Fibroblast of skin of left biceps (primary cell): ENCODE measurements at places on chromosomes 5 and 9.

GRCh38 chr5:128083811-128084227 lies 253 bp downstream of the SLC12A2 start:
- no peak for DNase-seq

GRCh38 chr5:150615141-150615699 lies 25.2 kb upstream of the SYNPO start:
- no peak for DNase-seq

- DNase-seq, result peak; percentile 50
Observed at GRCh38 chr5:149310947-149311658, 34.2 kb upstream of the GRPEL2 start.

DNA sequence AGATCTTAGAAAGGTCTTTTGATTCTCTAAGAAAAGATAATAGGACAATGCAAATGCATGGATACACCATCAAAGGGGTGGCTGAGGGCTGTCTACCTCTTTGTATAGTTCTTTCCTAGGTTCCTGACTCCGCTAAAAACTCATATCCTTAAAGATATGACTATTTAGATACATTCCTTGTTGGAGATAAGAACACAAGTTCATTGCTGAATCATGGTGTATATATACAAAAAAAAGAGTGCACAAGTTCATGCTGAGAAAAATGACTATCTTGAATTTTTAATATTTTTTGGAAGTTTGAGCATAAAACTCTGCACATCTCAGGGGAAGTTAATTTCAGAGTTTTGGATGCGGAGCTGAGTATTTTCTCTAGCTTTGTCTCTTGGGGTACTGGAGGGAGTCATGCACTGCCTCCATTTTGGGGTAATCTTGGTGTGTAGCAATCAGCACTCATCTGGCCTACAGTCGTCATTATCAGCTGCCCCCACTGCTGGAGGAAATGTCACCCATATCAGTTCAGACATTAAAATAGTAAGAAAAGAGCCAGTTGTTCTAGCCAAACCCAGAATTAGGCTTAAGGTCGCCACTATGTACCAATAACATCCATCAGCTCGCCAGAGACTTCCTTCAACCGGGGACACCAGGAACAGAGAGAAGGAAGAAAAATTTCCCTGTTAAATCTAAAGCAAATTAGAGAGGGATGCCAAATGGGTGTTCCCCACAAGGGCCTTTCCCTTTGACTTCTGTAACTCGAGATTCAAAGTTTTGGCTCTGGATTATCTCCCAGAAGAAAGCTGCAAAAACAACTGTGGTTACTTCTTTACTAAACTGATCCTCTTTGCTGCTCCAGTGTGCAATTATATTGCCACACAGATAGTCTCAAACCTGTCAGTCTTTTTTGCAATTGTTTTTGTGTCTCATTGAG lies 49.0 kb downstream of the PTTG1 start:
- DNase-seq, result no peak

DNA sequence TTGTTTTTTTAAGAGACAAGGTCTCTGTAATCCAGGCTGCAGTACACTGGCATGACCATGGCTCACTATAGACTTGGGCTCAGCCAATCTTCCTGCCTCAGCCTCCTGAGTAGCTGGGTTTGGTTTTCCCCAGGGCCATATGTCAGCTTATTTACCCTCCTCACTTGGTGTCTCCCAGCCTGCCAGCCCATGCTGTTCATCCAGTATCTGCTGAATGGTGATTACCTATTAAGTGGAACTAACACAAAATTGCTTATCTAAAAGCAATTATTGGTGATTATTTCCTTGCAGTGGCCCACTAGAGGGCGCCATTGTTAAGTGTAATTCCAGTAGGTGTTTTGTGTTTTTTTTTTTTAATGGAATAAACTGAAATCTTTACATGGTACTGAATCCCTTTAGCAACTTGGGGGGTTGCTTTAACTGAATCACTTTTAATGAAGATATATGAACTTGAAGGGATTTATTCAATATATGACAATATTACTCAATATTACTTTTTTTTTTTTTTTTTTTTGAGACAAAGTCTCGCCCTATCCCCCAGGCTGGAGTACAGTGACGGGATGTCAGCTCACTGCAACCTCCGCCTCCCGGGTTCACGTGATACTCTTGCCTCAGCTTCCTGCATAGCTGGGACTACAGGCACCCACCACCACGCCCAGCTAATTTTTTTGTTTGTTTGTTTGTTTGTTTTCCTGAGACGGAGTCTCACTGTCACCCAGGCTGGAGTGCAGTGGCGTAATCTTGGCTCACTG lies 13.8 kb downstream of the EXOSC2 start:
- DNase-seq, result no peak

DNA sequence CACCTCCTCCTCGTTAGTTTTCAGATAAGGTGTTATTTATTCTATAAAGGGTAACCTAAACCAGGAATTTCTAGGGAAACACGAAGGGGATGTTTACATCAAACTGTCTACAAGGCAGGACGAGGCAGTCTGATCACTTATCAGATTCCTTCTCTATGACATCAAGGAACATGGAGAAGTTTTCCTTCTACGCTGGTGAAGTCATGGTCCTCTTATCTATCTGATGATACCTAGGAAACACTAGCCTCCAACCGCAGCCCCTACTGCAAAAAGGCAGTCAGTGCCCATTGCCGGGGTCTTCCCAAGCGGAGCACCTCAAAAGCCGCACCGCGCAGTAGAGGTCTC lies 1.5 kb downstream of the MPDZ start:
- DNase-seq, result no peak

DNA sequence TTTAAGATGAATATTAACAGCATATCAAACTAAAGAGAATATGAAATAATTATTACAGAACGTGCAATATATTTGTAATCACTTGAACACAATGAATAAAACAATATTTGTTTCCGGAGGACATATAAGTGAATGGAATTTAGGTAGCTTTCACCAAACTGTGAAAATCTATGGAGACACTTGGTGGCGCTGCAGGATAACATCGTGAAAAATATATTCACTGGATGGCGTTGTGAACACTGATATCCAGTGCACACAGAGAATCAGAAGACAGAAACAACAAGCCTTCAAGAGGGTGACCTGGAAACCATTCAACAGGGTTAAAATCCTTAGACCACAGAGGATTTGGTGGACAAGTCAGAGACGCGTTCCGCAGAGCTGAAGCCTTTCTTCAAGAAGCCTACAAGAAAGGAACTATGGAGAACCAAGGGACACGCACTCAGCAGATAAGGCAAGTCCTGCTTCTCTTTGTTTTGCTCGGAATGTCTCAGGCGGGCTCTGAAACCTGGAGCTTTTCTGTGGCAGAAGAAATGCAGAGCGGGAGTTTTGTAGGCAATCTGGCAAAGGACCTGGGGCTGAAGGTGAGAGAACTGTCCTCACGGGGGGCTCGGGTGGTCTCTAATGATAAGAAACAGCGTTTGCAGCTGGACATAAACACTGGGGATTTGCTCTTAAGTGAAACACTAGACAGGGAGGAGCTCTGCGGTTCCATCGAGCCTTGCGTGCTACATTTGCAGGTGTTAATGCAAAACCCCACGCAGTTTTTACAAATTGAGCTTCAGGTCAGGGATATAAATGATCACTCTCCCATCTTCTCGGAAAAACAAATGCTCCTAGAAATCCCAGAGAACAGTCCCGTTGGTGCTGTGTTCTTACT lies at the start of gene PCDHB11:
PCDHB11 (plus strand) TSS at position 269 of the 877 bp plus-strand sequence; CDS start at position 417, 148 bp downstream.
- no peak for DNase-seq
